Stimulated activated CD4-positive, alpha-beta T cell treated with anti-CD3 and anti-CD28 coated beads, Interleukin-1b, Interleukin-23, amount 100 ng/mL, for 1 hour (primary cell): ENCODE measurements at places on chromosomes 7 and 10.

DNA sequence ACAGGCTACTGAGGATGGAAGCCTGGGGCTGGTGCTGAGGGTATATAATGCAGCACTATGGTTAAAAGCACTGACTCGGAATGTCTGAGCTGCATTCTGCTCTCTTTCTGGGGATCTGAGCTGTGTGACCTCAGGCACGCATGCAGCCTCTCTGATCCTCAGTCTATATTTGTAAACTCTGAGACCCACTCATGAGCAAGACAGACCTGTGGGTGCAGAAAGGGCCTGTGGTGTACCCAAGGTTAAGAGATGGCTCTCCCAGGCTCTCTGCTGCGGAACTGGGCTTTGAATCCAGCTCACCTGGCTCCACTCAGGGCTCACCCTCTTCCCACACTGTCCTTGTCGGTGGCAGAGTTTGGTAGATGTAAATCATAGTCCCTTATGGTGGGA, 89.9 kb downstream of the CHST15 start:
- DNase-seq = no peak

GRCh38 chr10:32318476-32318896, 28.5 kb downstream of the EPC1 start:
- no peak for DNase-seq

GRCh38 chr10:118742782-118743181, 12.0 kb downstream of the CACUL1 start:
- DNase-seq = no peak

DNA sequence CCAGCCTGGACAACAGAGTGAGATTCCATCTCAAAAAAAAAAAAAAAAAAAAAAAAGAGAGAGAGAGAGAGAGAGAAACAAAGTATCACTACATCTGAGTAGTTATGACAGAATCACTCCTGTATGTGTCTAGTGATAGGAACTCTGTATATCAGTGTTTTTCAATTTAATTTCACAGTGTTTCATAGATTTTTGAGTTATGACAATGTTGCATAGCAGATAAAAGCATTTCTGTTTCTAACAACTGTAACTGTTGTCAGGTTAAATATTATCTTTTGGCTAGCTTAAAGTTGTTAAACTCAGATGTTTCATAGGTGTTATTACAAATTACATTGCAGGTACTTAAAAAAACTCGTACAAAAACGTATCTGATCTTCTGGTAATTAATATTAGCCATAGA, 60.3 kb downstream of the PLXDC2 start:
- DNase-seq = no peak

DNA sequence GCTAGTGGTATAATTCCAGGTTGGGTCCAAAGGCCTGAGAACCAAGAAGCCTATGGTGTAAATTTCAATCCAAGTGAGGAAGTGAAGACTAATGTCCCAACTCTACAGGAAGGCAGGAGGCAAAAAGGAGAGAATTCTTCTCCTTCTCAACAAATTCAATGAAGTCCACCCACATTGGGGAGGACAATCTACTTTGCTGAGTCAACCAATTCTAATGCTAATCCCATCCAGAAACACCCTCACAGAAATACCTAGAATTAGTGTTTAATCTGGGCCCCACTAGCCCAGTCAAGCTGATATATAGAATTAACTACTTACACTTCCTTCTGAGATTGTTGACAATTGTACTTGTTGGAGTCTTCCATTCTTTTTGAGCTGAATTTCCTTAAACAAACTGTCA, 413.2 kb upstream of the PHF14 start:
- DNase-seq = no peak

- no peak for DNase-seq
Observed at GRCh38 chr10:4527281-4527970, 298.6 kb upstream of the AKR1E2 start.

DNA sequence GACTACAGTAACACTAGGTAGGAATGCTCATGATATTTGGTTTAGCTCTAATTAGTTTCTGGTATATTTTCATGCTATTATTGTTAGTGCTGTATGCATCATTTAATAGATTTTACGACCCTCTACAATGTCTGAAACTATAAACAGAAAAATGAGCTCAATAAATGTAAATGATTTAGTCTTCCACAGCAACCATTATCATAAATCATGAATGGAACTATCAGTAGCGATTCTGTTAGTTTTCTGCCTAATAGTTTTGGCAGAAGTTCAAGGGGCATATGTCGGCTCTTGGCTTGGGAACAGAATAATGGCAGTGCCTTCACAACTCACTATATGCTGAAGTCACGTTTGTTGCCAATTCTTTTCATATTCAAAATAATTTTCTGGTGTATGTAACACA, 494.8 kb downstream of the PARD3 start:
- no peak for DNase-seq

DNA sequence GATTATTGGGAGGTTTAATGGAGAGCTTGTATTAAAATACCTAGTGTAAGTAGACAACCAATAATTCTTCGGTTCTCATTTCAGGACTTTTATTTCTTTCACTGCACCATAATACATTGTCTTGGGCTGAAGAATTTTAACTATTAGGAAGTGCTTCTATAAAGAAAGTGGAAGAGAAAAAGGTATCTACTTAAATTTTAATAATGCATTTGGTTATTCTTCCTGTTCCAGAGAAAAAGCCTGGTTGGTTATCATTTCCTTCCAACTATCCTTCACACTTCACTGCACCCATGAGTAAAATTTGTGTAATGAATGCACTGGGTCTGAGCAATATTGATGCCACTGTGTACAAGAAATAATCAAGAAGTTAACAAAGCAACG, 629.0 kb upstream of the DPP6 start:
- no peak for DNase-seq

- DNase-seq = no peak
Observed at GRCh38 chr7:121891731-121892130, 18.8 kb downstream of the PTPRZ1 start.

DNA sequence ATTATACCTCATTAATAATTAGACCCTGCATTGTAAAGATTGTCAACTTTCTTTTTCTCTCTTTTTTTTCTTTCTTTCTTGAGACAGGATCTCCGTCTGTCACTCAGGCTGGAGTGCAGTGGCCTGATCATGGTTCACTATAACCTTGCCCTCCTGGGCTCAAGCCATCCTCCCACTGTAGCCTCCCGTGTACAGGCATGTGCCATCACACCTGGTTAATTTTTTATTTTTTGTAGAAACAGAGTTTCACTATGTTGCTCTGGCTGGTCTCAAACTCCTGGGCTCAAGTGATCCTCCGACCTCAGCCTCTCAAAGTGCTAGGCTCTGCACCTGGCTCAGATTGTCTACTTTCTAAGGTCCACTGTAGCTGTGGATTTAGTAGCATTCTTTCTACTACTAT, 50.7 kb downstream of the MDFIC start:
- DNase-seq = no peak

- DNase-seq = peak; percentile 49
Observed at GRCh38 chr10:84267503-84268126, 22.8 kb downstream of the RGR start.

- no peak for DNase-seq
Observed at GRCh38 chr7:87226495-87226894, 7.0 kb upstream of the TMEM243 start.

- no peak for DNase-seq
Observed at GRCh38 chr10:118827466-118828155, 72.8 kb upstream of the CACUL1 start.

DNA sequence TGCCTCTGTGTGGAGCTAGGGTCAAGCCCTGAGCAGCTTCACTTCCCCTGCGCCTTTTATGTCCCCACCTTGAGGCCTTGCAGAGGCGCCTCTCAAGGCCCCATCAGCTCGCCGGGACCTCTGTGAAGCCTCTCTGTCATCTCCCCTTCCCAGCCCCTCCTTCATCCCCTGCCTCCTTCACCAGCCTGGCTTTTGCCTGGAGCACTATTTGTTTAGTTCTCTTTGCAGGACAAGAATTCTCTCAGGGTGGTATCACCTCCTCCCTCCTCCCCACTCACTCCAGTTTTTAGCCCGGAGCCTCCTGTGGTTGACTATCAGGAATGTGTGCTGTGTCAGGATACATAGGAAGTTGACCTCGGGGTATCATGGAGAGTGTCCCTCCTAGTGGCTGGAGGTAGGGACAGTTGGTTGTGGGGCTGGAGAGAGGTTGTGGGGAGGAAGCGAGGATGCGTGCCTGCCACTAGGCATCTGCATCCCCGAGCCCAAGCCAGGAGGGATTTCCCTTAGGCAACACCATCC, 89.8 kb upstream of the ANLN start:
- no peak for DNase-seq

DNA sequence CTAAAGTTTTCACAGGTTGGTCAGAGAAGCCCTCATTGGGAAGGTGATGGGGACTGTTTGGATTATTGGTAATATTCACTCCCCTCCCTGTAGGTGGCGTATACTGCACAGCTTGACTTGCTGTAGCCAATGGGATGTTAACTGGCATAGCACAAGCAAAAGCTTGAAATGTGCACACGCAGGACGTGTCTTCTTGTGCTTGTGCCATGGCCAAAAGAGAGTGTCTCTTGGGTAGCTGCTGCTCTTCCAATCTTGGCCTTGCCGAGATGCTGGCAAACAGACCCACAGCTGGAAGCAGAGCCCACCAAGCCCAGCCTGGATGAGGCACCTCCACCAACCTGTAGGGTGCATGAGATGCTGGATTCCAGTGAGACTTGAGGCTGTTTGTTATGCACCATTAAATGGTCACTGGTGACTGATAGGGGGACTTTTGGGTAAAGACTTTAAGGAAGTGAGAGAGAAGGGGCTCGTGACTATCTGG, 266.0 kb downstream of the GRID1 start:
- DNase-seq = no peak

GRCh38 chr7:82286096-82286797, 157.3 kb downstream of the CACNA2D1 start:
- DNase-seq = no peak

GRCh38 chr10:112784022-112784461, 166.0 kb upstream of the TCF7L2 start:
- DNase-seq = no peak

DNA sequence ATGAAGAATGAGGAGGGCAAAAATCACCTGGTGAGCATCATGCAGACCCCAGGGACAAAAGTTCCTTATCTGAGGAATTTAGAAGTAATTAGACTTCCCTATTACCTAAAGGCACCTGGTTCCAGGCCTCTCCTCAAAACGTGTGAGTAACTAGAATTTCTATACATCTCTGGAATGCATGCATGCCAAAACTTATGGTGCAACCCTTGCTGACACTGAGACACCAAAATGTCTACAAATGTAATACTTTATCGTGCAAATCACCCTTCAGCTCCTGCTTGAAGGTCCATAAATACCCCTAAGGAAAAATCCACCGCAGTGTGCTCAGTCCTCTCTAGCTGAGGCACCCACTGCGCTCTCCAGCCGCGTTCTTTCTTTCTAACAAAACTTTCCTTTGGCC, 84.2 kb downstream of the PAXIP1 start:
- no peak for DNase-seq

- no peak for DNase-seq
Observed at GRCh38 chr10:12717981-12718707, 283.4 kb downstream of the CCDC3 start.

GRCh38 chr7:136293841-136294391, 316.8 kb upstream of the MTPN start:
- no peak for DNase-seq

GRCh38 chr10:102468683-102469082, 17.3 kb upstream of the C10orf95 start:
- no peak for DNase-seq

DNA sequence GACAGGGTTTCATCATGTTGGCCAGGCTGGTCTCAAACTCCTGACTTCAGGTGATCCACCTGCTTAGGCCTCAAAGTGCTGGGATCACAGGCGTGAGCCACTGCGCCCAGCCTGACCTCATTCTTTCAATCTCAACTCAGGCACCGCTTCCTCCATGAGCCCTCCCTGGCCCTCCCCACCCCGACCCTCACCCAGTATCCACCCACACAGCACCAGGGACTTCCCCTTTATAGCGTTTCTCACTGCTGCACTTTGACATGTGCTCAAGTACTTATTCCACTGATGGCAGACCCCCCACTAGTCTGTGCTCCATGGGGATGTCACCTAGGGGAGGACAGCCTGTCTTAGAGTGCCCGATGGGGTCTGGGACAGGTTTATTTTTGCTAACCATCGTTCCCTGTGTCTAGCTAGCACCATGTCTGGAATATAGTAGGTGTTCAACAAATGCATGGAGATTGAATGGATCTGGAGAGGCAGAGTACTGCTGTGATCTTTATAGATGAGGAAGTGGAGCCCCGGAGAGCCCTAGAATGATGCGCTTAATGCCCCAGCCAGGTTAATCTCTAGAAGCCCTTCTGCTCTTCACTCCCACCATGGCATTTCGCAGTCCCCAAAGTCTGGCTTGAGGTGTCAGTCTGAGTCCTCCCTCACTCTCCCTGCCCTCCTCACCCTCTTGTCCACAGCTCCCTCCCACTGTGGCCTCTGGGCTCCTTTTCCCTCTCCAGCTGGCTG, 258.8 kb downstream of the RPS24 start:
- DNase-seq = no peak

GRCh38 chr7:28296571-28297483, 115.5 kb upstream of the CREB5 start:
- DNase-seq = peak; percentile 34

GRCh38 chr10:15290671-15291070, 80.4 kb downstream of the FAM171A1 start:
- DNase-seq = no peak

- DNase-seq = no peak
Observed at GRCh38 chr7:128886391-128887168, 23.9 kb downstream of the ATP6V1F start.

- no peak for DNase-seq
Observed at GRCh38 chr7:27723085-27723484, 16.9 kb upstream of the TAX1BP1 start.

DNA sequence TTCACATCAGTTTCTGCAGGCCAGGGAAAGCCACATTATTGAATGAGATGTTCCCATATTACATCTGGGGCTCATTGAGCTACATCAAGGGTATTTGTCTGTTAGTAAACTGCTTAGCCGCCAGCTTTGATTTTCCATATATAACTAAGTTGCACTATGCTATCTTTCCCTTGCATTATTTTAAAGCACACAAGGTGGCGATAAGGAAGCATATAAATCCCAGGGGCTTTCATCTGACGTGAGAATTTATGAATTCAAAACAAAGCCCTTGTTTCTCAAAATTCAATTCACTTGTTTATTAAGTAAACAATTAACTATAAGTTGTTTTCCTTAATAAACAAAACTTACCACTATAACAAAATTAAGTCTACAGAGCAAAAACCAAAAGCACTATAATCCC, 334.1 kb upstream of the TPK1 start:
- DNase-seq = no peak

- DNase-seq = no peak
Observed at GRCh38 chr7:137992550-137993394, 9.1 kb downstream of the CREB3L2 start.
